ENCODE measurements at places on chromosomes 6 and 20. TPM values are rescaled to one million over a fixed set of nuclear protein-coding genes. Genes with fewer than 3 reads are reported as not detected.

DNA sequence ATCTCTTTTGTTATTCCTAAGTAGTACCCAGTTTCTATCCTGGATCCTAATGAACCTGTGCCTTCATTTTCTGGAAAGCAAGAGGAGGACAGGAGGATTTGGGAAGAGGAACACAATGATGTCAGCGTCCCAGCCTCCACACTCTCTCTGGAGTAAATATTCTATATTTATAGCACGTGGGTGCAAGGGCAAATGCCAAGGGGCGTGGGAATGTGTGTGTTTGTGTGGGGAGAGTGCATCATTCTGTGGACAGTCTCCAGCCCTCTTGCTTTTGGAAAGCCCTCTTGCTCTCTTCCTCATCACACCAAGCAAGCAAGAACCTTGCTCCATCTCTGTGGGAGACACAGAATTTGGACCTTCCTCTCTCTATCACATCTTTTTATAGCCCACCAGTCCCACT, 103.2 kb upstream of the EMILIN3 start:
- DNase-seq, result peak; percentile 30

DNA sequence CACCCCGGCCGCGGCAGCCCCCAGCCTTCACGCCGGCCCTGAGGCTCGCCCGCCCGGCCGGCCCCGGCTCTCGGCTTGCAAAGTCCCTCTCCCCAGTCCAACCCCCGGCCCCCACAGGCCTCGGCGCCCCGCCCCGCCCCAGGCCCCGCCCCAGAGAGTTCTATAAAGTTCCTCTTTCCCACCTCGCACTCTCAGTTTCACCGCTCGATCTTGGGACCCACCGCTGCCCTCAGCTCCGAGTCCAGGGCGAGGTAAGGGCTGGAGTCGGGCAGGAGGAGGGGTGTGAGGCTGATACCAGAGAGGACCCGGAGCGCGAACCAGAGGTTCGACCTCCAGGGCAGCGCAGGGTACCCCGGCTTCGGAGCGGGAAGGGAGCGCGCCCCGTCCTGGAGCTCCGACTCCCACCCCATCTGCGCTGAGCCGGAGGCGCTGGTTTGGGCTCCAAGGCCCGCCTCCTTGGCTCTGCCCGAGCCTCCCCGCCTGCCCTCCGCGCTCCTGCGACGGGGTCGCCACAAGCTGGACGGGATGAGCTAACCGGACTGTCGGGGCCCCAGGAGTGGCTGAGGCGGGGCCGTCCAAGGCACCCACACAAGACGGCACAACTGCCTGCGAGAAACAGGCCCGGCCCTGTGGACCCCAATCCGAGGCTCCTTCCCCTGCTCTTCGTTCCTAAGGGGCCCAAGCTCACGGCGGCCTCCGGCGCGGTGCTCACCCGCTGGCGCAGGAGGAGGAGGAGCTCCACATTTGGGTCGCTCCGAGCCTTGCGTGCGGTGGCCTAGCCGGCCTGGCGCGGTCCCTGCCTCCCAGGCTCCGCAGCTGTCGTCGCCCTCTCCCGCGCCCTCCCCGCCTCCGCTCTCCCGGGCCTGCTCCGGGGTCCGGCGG, at the start of gene IRF4:
IRF4 (plus strand) TSS at position 194 of the 882 bp plus-strand sequence. CDS start 1,401 bp downstream, outside the sequence.
- no peak for DNase-seq

DNA sequence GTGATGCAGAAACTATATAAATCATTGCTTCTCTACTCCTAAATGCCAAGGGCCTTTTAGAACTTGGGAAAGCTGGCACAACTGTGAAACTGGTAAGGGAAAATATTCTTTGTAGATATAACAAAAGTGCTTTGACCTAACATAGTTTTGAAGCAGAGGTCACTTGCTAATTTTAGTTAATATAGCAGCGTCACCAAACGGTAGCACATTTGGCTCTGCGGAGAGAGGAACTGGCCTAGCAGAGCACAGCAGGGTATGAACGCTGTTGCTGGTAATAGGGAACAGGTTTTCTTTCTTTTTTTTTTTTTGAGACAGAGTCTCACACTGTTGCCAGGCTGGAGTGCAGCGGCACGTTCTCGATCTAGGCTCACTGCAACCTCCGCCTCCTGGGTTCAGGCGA, 67.4 kb downstream of the ECT2L start:
- no peak for DNase-seq

DNA sequence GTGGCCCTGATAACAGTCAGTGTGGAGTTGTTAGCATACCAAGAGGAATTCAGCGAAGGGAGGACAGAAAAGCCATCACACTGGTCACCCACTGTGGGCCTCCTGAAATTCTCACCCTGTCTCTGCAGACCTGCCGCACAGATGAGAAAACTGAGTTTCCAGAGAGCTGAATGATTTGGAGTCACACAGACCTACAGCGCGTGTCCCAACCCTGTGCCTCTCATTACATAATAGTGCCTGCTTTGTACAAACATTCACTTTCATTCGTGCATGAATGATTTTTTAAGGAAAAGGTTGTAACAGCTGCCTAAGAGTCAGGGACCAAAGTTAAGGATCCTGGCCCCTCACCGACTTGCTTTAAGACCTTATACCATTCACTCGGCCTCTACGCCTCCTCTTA, 62.7 kb downstream of the THBS2 start:
- DNase-seq, result no peak

DNA sequence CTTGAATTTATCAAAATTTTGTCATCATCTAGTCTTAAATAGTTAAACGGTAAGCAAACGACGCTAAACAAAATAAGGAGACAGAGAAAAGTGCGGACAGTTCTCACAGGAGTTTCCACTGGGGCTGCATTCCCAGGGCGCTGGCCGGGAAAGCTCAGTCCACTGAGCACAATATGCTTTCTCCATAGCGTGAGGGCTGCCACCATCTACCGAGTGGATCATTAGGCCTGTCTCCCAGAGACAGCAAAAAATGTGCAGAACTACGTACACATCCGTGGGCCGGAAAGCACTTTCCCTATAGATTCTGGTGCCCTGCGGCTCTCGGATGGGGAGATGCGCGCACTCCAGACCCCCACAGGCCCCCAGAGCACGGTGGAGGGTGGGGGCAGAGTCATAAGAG, 84.9 kb downstream of the THBS2 start:
- no peak for DNase-seq

DNA sequence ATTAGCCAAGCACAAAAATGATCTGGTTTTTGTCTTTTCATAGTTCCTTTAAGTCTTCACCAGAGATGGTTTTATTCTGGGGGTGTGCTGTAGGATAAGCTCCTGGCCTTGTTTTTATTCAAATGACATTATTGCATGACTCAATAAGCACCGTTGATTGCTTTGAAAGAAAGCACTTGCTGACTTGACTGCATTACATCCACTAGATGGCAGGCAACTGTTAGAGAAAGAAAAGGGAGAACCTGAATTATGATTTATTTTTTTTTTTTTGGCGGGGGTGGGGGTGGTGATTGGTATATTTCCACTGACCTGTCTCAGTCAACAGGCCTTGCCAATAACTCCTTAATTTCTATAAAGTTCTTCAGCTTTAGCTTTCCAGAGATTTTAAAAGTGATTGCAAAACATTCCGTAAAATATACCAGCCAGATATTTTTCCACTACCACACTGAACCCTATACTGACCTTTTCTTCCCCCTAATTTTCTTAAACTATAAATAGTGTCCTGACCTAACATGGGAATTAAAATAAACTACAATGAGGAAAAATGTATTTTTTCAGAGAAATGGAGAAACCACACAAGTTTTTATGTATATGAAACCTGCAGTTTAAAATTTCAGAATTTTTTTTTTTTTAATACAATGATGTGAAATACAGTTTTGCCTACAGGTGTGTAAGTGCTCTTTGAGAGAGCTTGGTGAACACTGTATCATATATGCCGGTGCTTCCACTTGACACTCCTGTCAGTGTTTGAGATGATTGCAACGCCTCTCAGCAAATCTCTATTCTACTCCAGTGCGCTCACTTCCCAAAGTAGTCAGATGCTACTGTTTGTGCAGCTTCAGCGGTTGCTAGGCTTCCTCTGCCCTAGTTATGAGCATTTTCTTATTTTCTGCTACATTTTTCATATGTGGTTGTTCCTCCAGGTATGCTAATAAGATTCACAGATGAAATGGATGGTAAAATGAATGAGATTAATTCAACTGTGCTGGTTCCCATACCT, 274.3 kb downstream of the CD109 start:
- peak; percentile 64 for DNase-seq

- DNase-seq, result no peak
These were observed 161.4 kb downstream of the PDE7B start for GRCh38 chr6:136012943-136013342.

DNA sequence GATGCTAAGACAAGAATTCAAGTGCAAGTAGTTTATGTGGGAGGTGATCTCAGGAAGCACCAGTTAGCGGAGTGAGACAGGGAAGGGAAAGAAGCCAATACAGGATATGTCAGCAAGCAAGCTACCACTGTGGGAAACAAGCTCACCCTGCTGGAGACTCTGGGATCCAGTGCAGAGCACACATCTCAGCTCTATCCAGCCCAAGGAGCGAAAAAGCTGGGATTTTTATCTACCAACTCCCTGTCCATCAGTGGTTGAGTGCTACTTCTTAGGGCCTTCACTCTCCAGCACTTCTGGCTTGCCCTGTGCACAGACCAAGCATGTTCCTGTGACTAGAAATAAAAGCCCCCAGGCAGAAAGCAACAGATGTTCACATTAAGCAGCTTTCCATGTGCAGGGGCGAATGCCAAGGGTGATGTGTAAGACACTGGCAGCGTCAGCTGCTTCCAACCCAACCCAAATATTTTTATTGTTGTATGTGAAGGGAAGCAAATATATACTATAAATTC, 10.8 kb upstream of the RNF24 start:
- peak; percentile 90 for DNase-seq

- no peak for DNase-seq
These were observed 123.8 kb upstream of the MARCKS start for GRCh38 chr6:113733381-113733780.

DNA sequence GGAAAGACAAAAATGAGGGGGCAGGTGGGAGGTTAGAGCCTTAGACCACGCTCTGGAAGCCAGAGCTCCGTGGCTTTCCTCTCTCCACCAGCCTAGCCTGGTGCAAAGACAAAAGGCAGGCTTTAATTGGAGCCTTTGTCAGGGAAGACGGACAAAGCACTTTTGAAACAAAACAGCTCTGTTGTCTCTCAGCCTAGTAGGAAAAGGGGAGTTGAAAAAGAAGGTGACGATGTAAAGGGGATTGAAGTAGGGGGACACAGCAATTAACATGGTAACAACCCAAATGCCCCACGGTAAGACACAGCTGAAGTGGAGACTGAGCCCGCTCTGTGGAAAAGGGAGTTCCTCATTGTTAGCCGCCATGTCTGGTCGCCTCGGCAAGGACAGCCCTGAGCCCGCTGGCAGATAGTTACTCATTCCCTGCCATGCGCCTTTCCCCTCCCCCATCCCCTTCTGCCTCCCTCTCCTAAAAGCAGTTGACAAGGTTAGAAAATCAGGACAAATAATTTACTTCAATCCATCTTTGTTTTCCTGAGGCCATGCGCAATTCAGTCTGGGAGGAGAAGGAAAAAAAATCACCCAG, 93.0 kb downstream of the TCP11 start:
- DNase-seq, result no peak

- peak; percentile 43 for DNase-seq
These were observed 3.5 kb downstream of the PIGT start for GRCh38 chr20:45419188-45420091.

GRCh38 chr6:147774856-147775255, 266.4 kb downstream of the SAMD5 start:
- no peak for DNase-seq

The MAK gene
- not detected for total RNA-seq

The SULF2 gene
- 3.5 TPM for total RNA-seq

The TGM3 gene
- total RNA-seq, result not detected

The ZFP64 gene
- 28.5 TPM for total RNA-seq

The NTSR1 gene
- under 0.01 TPM for total RNA-seq

The ARMC12 gene
- 0.43 TPM for total RNA-seq

The SLC22A2 gene
- total RNA-seq, result under 0.01 TPM

The TRERF1 gene
- 6.5 TPM for total RNA-seq

The SNX21 gene
- total RNA-seq, result 60.9 TPM
